ENCODE measurements at places on chromosomes 13 and 19. TPM values are rescaled to one million over a fixed set of nuclear protein-coding genes. Genes with fewer than 3 reads are reported as not detected.

GRCh38 chr19:46226438-46226973 lies 3.0 kb upstream of the IGFL1 start:
- DNase-seq: no peak

- DNase-seq: no peak
These were observed 18.8 kb upstream of the MED4 start for GRCh38 chr13:48113756-48114130.

- DNase-seq: no peak
These were observed 25.1 kb upstream of the CD70 start for GRCh38 chr19:6616011-6616410.

DNA sequence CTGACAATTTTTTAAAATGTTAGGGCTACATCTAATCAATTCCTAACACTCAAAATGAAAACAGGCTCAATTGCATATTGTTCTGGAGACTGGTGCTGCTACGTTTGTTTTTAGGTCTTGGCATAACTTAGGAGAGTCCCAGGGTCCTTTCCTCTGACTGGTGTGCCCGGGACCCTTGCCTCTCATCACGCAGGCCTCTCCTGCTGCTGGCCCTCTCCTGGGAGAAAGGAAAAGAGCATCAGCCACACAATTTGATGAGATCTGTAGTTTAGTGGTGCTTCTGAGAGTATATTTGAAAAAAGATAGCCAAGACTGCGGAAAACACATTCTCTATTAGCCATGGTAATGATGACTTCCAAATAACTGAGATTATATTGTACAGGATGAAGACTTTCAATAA lies 380.0 kb downstream of the KLF12 start:
- no peak for DNase-seq

DNA sequence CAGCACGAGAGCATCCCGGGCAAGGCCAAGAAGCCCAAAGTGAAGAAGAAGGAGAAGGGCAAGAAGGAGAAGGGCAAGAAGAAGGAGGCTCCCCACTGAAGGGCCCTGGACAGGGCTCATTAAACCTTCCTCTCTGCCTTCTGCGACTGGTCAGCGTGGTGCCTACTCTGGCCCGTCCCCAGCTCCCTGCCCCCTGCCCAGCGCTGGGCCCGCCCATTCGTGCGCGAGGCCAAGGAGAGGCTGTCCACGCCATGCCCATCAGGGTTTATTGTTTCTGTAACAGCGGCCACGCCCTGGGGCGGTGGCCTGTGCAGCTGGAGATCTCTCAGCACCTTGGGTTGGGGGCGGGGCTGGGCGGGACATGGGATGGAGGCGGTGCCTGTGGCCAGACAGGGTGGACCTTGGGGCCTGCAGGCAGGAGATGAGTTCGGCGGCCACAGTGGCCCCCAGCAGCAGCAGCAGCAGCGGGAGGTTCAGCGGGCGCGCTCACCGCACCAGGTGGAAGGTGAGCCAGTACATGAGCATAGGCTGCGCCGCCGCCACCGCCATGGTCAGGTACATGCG lies 897 bp downstream of the C19orf33 start:
- peak; percentile 96 for DNase-seq

DNA sequence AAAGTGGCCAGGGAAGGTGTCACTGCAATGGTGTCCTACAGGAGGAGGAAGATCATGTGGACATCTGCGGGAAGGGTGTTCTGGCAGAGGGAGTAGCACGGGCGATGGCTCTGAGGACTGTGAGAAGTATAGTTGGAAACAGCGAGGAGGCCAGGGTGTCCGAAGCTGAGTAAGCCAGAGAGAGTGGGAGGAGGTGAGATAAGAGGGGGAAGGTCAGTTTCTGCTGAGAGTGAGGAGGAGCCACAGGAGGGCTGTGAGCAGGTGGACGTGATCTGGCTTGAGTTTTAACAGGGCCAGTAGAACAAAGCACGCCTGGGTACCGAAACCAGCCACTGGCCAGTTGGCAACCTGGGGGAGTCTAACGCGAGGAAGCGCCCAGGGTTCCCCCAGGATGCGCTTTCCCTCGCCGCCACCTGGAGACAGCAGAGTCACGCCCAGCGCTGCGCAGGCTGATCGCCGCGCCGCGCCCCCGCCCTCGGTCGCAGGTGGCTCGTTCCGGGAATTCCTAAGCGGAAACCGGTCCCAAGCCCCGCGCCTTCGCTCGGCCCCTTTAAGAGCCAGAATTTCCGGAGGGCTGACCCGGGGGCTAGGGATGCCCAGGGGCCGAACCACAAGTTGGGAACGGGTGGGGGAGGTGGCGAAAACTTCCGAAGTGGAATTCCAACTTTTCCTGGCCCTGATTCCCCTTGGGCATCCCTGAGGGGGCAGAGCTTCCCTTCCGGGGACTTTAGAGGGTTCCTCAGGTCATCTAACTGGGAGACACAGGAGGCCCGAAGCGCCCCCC lies 1.1 kb upstream of the LSR start:
- DNase-seq: peak; percentile 85

DNA sequence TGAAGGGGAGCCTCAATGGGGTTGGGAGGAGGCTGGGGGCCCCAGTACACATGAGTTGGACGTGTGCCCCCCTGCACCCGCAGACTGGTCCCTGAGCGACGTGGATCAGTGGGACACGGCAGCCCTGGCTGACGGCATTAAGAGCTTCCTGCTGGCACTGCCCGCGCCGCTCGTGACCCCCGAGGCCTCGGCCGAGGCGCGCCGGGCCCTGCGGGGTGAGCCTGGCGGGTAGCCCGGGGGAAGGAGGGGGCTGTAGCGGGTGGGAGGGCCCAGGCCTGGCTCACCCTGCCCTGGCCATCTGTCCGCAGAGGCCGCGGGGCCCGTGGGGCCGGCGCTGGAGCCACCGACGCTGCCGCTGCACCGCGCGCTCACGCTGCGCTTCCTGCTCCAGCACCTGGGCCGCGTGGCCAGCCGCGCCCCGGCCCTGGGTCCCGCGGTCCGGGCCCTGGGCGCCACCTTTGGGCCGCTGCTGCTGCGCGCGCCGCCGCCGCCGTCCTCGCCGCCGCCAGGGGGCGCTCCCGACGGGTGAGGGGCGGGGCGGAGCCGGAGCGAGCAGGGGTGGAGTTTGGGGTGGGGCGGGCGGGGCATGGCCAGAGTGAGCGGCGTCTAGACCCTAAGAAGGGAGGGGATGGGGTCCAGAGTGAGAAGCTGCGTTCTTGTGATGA lies 8.1 kb downstream of the PIK3R2 start:
- DNase-seq: peak; percentile 95

GRCh38 chr13:19959141-19959830 lies 759 bp downstream of the ZMYM2 start:
- peak; percentile 52 for DNase-seq

DNA sequence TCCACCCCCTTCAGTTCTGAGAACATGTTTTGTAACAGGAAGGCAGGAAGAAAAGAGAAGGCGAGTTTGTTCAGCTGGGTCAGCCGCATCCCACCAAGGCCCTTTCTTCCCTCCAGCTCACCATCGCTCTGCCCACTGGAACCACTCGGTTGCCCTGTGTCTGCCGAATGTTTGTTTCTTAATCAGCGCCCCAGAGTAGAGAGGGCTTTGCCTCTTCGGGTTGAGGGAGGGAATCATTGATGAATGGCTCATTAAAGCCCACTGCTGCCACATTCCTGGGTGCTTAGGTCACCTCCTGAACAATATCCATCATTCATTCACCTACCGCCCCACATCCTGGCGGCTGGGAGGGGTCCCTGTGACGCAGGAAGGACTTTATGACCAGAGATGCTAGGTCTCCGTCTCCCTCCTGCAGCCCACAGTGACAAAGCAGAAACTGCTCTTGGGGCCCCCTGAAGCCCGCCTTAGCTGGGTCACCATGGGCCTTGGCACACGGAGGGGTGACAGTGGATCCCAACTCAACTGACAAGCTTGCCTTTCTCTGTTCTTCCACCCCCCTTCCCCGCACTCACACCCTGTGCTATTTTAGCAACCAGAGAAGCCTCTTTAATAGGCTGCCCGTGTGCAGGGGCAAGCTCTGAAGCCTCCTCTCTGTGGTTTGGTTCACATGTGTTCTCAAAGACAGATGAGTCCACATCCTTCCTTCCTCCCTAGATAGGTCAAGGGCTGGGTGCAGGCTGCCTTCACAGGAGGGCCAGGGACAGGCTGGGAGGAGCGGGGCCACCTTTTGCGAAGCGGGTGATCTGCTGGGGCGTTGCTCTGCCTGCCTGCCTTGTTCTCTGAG lies 46.2 kb downstream of the ACTN4 start:
- no peak for DNase-seq

GRCh38 chr13:51639171-51639570 lies 54.9 kb downstream of the WDFY2 start:
- no peak for DNase-seq

- DNase-seq: peak; percentile 50
These were observed 50.9 kb upstream of the TPM4 start for GRCh38 chr19:16025108-16026101.

DNA sequence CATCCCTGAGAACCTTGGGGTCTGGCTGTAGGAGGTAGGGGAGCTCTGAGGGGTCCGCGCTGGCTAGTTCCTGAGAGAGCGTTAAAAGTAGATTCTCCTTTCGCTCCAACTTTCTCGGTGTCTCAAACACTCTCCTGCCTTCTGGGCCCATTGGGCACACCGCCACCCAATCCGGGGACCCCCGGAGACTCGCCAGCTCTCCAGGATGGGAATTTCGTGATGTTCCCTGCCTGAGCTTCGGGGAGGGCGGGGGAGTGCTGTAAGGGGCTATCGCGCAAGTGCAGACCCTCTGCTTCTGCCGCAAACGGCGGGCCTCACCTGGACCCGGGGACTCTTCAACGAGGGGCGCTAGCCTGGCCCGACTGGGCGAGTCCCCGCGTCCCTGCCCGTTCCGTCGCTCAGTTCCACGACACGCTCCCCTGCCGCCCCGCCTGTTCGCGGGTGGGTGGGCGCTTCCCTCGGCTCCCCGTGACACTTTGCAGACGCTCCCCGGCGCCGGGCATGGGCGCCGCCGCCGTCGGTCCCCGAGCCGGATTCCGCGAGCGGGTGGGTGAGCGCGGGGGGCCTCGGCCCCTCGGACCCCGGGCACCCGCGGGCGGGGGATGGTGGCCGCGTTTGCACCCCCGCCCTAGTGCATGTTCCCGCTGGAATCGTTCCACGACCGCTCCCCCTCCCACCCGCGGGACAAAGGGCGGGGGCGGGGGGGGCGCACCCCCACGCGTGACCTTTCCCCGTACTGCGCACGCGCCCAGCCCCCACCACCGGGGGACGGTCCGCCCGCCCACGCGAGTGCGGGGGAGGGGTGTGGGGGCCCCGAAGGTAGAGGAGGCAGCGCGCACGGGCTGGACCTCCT lies at the start of gene CCDC106:
CCDC106 (plus strand) TSS at position 481 of the 853 bp plus-strand sequence. CDS start 835 bp downstream, outside the sequence.
- peak; percentile 86 for DNase-seq

DNA sequence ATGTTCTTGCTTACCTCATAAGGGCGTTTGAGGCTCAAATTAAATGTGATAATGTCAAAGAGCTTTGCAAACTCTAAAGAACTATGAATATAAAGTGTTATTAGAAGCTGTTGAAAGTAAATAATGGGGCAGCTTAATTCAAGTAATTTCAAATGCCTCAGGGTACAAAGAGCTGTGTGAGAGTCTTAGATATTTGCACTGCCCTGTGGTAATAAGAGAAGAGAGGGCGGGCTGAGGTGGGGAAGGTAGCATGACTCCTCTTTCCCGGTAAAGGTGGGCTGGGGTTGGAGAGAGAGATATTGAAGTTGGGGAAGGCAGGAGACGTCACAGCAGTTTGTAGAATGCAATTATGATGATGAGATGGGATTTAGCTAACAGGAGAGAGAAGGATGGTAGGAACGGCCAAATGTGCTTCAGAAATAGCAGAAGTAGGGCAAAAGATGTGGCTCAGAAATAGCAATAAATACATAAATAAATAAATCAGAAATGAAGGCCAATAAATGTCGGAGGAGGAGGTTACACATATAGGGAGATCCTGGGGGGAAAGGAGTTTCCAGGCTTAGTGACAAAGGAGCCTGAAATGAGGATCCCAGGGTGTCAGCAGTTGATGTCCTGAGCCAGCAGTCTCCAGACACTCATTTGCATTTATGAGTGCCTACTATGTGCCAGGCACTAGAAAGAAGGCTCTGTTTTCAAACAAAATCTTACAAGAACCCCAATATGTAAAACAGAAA lies 35.7 kb upstream of the RCBTB2 start:
- DNase-seq: no peak

GRCh38 chr13:94058821-94059360 lies 420.6 kb downstream of the DCT start:
- no peak for DNase-seq

The DNAAF3 gene
- 65.0 TPM for polyA plus RNA-seq

The ZNF730 gene
- 0.46 TPM for polyA plus RNA-seq

The TMEM59L gene
- not detected for polyA plus RNA-seq

The ANGPTL4 gene
- polyA plus RNA-seq: 0.85 TPM

The LILRB1 gene
- not detected for polyA plus RNA-seq

The HS6ST3 gene
- not detected for polyA plus RNA-seq

The NLRP4 gene
- 0.05 TPM for polyA plus RNA-seq

The ZNF814 gene
- 1.7 TPM for polyA plus RNA-seq

The FFAR2 gene
- polyA plus RNA-seq: not detected

The GPR12 gene
- not detected for polyA plus RNA-seq

The SIGLEC9 gene
- 0.34 TPM for polyA plus RNA-seq

The ZNF799 gene
- 1.6 TPM for polyA plus RNA-seq
